NCI-H1694 treated with DMSO at 0.1 percent for 48 hours (cell line): ENCODE measurements at places on chromosomes 5 and 9.

DNA sequence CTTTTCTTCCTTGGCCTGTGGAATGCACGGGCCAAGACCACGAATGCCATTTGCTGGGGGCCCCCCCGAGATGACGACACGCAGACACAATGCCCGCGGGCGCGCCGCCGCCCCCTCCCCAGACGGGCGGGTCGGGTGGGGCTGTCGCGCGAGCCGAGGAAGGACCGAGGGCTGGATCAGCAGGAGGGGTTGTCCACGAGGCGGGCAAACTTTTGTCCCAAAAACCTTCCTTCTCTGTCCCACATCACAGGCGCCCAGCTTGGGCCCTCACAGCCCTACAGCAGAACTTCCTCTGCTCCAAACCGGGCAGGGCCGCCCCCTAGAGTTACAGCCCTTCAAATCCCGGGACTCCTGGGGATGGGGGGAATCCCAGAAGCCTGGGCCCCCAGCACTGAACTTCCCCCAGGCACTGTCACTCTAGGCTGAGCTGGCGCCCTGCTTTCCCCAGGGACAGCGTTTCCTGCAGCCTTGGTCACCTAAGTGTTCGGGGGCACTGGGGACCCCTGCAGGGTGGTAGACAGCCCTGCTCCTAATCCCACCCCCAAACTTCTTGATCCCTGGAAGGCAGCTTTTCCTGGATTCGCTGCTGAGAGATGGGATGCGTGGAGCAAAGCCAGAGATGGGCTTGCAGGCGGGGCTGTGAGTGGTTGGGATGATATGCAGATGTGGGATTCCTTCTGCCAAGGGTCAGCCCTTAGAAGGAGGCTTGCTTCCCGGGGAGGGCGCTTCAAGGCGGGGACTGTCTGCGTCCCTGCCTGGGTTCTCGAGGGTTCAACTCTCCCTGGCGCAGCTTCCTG lies 980 bp downstream of the COL5A1 start:
- no peak for DNase-seq

DNA sequence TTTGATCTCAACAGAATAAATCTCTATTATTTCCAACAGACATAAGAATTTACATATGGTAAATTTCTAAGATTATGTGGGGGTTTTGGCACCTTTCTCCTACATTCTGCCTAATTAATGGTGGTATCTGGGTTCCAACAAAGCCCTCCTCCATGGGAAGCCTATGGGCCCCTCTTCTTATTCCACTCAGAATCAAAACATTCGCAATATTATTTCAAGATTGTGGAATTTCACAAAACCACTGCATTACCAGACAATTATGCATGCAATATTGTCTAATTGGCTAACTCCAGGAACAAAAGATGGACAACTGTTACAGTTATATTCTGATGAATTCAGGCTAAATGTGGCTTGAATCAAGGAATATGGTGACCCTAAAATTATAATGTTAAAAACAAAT lies 434.0 kb downstream of the NFIB start:
- DNase-seq: no peak

DNA sequence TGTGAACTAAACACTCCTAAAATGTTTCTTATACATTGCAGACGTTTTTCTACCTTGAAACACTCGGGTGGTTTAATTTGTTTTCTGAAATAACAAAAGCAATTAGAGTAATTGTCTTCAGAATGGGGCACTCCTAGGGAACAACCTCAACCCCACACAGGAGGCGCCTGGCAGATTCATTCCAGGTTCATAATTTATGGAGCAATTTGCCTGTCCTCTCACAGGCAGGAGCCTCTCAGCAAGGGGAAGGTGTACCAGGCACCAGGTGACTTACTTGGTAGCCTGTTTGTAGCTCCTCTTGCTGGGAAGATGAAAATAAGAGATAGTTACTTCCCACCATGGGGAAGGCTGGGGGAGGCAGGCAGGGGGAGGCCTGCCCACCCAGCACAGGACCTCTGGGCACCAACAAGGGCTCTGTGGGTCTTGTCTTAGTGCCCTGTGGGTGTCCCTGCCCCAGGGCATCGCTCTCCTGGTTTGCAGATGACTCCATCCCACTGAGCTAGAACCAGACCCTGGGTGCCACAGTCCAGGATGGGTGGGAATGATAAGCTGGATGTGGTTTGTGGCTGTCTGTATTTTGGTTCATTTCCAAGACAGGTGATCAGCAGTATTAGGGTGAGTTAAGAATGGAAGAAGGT lies 144.4 kb downstream of the FSTL4 start:
- DNase-seq: no peak

DNA sequence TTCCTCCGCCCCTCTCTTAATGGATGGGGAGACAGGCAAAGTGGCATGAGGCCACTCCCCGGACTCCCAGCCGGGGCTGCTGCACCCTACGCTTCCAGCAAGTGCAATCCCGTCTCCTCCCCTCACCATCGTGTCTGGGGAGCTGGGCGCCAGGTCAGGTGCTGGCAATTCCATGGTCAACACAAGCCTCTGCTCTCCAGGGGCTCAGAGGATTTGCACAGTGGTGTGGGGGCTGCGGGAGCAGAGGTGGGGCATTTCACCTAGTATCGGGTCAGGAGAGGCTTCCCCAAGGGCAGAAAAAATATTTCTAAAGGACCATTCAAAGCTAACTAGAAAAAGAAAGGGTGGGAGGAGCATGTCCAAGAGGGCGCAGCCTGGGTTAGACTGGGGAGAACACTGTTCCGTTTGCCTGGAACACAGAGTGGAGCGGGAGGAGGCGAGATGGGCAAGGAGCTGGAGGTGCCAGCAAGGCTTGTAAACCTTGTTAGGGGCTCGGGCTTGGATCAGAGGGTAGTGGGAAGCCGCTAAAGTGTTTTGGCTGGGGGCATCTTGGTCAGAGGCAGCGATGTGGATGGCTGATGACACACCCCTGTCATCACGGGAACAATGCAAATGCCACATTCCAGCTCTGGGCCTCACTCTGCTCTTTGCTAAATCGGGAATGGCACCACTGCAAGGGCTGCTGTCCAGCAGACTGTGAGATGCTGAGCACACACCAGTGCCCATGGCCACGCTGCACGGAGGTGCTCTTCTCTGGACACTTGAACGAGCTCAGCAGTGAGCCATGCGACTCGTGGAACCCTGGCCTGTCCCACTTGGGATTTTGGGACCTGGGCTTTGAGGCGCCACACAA lies 191.7 kb downstream of the CDK5RAP2 start:
- no peak for DNase-seq

DNA sequence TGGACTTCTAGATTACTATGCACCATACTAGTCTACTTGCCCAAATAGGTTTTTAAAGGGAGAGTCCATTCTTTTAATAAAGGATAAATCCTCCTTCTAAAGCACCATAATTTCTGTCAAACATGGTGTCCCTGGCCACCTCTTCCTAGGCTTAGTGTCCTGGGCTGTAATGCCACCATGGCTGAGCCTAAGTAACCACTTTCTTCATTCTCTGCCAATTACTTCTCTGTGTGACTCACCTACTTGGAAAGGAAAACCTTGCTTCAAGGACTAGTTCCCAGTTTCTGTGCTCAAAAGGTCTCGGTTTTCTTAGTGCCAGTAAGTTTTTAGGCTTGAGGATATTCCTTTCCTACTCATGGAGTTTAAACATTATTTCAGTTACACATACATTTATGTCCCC lies 273.4 kb downstream of the DENND1A start:
- no peak for DNase-seq

- DNase-seq: no peak
These were observed 1.6 kb downstream of the GOLGA2 start for GRCh38 chr9:128274245-128274644.

DNA sequence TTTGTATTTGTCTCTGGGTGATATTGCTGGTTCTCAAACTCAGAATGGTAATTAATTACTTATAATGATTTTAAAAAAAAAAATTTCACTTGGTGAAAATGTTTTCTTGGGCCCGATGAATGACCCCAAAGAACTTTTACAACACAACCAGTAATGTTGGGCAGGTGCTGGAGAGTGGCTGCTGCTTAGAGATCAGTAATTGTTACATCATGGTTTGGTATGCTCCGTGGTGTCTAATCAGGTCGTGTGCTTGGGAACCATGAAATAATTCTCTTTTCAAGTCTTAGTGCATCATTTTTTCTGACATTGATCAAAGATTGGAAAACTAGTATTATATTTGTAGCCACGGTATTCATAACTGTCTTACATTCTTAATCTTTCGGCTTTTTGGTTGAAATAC lies 29.3 kb downstream of the PCBD2 start:
- DNase-seq: no peak

- no peak for DNase-seq
These were observed 285.4 kb downstream of the TLE4 start for GRCh38 chr9:79857188-79857587.

- DNase-seq: no peak
These were observed 144.5 kb downstream of the AOPEP start for GRCh38 chr9:94870793-94871558.

- DNase-seq: no peak
These were observed 965 bp downstream of the GLIPR2 start for GRCh38 chr9:36137392-36138004.

DNA sequence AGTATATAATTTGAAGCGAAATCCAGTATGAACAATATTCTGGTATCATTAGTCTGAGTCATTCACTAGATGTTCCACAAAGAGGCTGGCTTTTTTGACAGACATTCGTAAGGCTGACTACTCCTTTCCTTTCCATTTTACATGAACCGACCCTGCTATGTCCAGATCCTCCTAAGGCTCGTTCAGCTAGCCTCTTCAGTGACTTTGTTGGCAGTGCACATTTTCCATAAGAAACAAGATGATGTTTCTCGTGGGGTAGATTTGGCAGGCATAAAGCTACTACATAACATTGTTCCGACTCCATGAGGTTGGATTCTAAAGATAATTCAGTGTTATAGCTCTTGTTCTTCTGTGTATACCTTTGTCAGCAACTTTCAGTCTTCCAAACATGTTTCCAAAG lies 49.0 kb downstream of the ZNF462 start:
- no peak for DNase-seq

GRCh38 chr9:129276486-129277230 lies 98.6 kb upstream of the IER5L start:
- DNase-seq: no peak

GRCh38 chr5:2320611-2321010 lies 430.9 kb downstream of the IRX2 start:
- DNase-seq: no peak

DNA sequence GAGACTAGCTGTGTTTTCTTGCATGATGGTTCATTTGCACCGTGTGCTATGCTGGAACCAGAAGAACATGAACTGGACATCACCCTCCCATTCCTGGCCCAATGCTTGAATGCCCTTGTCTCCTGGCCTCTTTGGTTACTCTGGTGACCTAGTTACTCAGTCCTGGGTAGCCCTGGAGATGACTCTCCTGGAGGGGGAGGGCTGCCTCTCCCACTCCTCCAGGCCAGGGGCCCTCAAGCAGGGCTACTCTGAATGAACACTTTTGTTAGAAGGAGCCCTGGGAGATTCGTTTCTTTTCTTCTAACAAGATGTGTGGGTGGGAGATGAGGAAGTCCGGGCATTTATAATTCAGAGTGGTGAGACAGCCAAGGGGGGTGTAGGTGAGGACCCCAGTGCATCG lies 12.0 kb upstream of the NKX2-5 start:
- no peak for DNase-seq

- no peak for DNase-seq
These were observed 213.3 kb downstream of the TSSK1B start for GRCh38 chr5:113221294-113222176.

DNA sequence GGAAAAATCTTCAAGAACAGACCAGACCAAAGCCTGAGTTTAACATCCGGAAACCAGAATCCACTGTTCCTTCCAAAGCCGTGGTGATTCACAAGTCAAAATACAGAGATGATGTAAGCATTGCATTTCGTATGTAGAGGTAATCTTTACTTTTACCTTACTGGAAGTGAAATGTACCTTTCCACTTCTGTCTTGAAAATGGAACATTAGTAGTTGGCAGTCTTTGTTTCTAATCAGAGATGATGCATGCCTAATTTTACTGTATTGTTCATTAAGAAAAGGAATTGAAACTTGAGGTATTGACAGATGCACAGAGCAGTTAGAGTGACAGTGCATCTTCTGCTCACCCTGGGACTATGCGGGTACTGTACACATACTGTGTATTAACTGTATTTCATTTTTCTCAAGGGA lies 34.6 kb downstream of the HABP4 start:
- DNase-seq: no peak

- DNase-seq: no peak
These were observed 103.5 kb downstream of the GCNT1 start for GRCh38 chr9:76562511-76562911.

DNA sequence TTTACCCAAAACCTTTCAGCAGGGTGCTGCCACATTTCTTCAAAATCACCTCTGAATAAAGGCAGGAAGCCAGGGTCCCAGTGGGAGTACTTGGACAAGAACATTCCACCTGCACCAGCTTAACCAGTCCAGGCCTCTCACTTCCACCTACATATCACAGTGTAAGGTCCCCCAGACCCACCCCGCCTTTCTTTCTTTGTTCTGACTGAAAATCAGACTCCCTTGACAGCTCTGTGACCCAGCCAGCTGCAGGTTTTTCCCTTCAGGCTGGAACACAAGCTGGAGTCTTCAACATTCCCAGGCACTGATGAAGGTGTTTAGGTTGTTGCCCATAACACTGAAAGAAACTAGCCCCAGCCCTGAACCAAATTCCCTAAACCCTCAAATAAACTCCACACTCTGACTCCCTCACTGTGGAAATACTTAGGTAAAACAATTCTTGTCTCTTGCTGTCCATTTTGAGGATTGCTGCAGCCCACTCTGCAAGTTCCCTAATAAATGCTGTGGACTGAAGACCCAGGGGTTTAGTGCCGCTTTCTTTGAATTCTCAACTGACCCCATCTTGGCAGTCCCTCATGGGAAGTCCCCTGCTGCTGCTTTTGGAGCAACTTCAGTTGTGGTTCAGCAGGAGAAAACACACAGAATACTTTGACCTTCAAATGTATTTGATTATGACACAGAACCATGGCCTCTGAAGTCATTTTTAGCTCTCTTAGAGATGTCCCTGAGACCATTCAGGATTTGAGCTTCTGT lies 24.8 kb downstream of the P4HA2 start:
- DNase-seq: no peak

GRCh38 chr5:153573326-153574033 lies 83.0 kb downstream of the GRIA1 start:
- no peak for DNase-seq

DNA sequence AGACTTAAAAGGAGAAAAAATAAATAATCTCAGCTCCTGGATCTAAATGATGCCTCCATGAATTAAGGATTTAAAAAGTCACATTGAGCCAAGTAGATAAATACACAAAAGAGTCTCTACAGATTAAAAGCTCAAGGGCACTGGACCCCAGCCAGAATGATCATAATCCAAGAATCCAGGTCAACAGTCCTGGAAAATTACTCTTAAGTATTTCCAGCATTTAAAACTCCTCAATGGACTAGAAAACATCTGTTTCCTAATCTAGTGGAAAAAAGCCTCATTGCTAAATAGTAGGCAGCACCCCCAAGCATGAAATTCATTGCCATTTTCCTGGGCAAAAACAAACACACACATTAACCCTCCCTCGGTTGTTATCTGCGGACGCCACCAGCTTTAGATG lies 96.8 kb downstream of the FRMD3 start:
- no peak for DNase-seq

- DNase-seq: no peak
These were observed 34.3 kb upstream of the OLFM1 start for GRCh38 chr9:135053133-135053532.
